Daoy (cell line): ENCODE measurements at places on chromosomes 13 and 19.

DNA sequence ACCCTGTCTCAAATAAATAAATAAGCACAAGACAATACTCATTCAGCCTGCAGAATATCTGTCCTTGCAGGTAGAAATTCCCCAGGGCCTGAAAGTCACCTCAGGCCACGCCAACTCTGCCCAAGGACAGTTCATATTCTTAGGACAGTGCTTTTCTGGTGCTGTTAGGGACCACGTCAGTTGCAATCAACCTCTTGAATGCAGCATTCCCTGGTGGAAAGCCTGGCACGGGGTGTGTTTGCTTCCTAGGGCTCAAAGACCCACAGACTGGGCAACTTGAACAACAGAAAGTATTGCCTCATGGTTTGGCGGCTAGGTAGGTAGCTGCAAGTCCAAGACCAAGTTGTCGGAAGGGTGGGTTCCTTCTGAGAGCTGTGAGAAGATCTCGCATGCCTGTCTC lies 160.3 kb downstream of the KCTD15 start:
- no peak for DNase-seq

- no peak for DNase-seq
Observed at GRCh38 chr13:64505336-64505910, 2724.7 kb downstream of the PCDH9 start.

GRCh38 chr13:39072842-39073241 lies 34.6 kb downstream of the NHLRC3 start:
- no peak for DNase-seq

- no peak for DNase-seq
Observed at GRCh38 chr13:71587817-71588216, 279.2 kb downstream of the DACH1 start.

- no peak for DNase-seq
Observed at GRCh38 chr19:5966941-5967340, 11.0 kb downstream of the RANBP3 start.
